Neural progenitor cell (in vitro differentiated cells): ENCODE measurements at places on chromosomes 16 and 17. TPM values are rescaled to one million over a fixed set of nuclear protein-coding genes. Genes with fewer than 3 reads are reported as not detected.

- no peaks in the 10 kb centered on the region for H3K36me3 ChIP-seq
- peaks cover 41% of the 10 kb centered on the region for H3K4me1 ChIP-seq
- no peak overlapping the region for H3K27ac ChIP-seq
- H3K4me3 ChIP-seq = no peak overlapping the region
Measured at GRCh38 chr17:57567251-57567650, 177.8 kb downstream of the CCDC182 start.

DNA sequence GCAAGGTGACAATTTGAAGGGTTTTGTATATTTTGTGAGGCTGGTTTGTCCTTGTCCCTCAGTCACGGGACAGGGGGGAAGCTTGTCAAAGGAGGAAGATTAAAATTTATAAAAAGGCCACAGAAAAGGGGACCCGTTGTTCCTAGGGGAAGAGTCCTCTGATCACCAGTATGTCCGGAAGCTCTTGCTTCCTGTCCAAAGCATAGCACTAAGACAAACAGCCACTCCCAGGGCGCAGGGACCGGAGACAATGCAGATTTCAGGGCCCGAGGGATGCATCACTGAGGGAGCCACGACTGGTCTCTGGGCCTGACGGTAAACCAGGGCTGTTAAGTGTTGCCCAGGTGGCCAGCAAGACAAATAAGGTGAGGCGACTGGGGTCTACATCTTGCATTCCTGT lies 95.2 kb downstream of the MAF start:
- H3K27ac ChIP-seq = no peak overlapping the region
- H3K4me3 ChIP-seq = no peak overlapping the region
- DNase-seq = no peak
- no peaks in the 10 kb centered on the region for H3K36me3 ChIP-seq
- H3K4me1 ChIP-seq = peaks cover 7% of the 10 kb centered on the region
- H3K27me3 ChIP-seq = no peaks in the 10 kb centered on the region

- no peaks in the 10 kb centered on the region for H3K36me3 ChIP-seq
- H3K27ac ChIP-seq = no peak overlapping the region
Measured at GRCh38 chr16:69660166-69660565, 66.2 kb downstream of the NQO1 start.

DNA sequence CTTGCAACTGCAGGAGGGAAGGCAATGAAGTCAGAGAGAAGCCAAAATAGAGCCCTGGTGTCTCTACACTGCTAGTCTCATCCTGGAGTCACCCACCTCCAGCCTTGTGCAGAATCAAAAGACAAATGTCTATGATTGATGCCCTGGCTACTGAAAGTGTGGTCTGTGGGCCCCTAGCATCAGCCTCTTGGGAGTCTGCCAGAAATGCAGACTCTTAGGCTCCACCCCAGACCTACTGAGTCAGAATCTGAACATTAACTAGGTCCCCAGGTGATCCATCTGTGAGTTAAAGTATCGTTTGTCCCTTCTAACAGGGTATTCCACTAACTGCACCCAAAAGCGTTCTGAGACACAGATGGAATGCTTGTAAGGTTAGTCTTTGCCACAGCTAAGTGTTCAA lies 21.2 kb downstream of the EARS2 start:
- no peaks in the 10 kb centered on the region for H3K36me3 ChIP-seq
- no peak for DNase-seq
- no peaks in the 10 kb centered on the region for H3K27me3 ChIP-seq
- no peak overlapping the region for H3K27ac ChIP-seq

GRCh38 chr16:78390092-78390491 lies 290.6 kb downstream of the WWOX start:
- no peaks in the 10 kb centered on the region for H3K27me3 ChIP-seq
- H3K27ac ChIP-seq = no peak overlapping the region
- H3K4me1 ChIP-seq = no peaks in the 10 kb centered on the region

The KRT15 gene
- 0.15 TPM in 1 of 2 replicates, not detected in the other for total RNA-seq
